CD8-positive, alpha-beta T cell (primary cell): ENCODE measurements at places on chromosomes 5 and 9. TPM values are rescaled to one million over a fixed set of nuclear protein-coding genes. Genes with fewer than 3 reads are reported as not detected.

Gene FREM1
- not detected for total RNA-seq

Gene CLPTM1L
- 58.9 TPM for total RNA-seq

Gene ITK
- 222 TPM for total RNA-seq

Gene DRD1
- total RNA-seq: not detected

Gene HAND1
- not detected for total RNA-seq
